ENCODE measurements at places on chromosomes 12 and 14. TPM values are rescaled to one million over a fixed set of nuclear protein-coding genes. Genes with fewer than 3 reads are reported as not detected.

The RNASE7 gene
- total RNA-seq: not detected

The APOF gene
- total RNA-seq: not detected

The SYT10 gene
- total RNA-seq: not detected

The IFI27L2 gene
- 21.0 TPM for total RNA-seq

The SLC15A5 gene
- not detected for total RNA-seq

The SERPINA9 gene
- total RNA-seq: not detected

The DEGS2 gene
- not detected for total RNA-seq

GRCh38 chr12:98067795-98068194 is 447.6 kb upstream of the TMPO start:
- DNase-seq: no peak

DNA sequence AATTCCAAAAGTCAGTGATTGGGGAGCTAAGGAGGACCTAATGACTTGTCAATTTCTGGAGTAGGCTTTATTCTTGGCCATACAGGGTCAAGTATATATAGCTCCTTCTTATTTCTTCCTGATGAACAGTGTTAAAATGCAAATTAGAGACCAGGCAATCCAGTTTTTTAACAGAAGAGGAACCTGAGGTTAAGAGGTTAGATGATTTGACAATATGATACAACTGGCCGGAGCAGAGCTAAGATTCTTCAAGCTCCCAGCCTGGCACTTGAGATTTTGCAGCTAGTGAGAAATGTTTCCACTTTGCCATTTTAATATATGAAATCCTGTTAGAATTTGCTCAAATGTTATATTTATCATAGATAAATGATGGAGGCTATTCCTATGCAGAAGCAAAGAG is 204.0 kb downstream of the SSPN start:
- no peak for DNase-seq

GRCh38 chr14:22500954-22501726 is 87.9 kb downstream of the DAD1 start:
- no peak for DNase-seq

- no peak for DNase-seq
Measured at GRCh38 chr12:22115711-22116110, 69.7 kb downstream of the CMAS start.

- DNase-seq: no peak
Measured at GRCh38 chr12:17976202-17976601, 113.8 kb downstream of the RERGL start.

- DNase-seq: peak; percentile 88
Measured at GRCh38 chr12:108565976-108566375, 3.6 kb downstream of the ISCU start.

GRCh38 chr14:68632054-68632895 is 160.6 kb downstream of the ZFP36L1 start:
- DNase-seq: no peak

DNA sequence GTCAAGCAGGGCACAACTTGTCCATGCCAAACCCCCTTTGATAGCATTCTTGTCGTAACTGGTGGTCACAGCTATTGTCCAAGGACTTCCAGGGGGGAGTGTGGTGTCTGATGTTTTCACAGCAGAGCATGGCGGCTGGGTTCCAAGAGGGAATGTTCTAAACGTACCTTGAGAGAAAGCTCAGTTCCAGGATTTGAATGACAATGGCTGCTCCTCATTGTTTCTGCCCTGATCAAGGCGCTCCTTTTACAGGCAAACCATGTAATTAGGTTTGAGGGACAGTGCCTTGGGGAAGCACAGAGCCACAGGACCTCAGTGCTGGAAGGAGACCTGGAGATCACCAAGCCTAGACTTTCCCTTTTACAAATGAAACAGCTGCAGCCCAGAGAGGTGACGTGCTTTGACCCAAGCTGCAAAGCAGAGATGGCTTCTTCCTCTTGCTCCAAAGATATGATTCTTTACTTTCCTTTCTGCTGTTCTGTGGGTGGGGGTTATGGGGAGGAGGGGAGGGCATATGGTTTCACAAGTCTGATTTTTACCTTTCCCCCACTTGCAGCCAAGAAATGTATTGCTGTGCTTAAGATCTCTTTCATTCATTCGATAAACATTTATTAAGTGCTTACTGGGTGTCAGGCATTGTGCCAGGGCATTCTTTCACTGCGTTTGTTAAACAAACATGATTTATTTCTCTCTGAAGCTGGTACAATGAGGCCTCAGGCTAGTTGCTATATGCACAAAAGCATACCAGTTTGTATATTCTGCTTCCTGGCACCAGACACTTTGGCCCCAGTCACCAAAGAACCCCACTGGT is 172.8 kb downstream of the KTN1 start:
- peak; percentile 56 for DNase-seq

DNA sequence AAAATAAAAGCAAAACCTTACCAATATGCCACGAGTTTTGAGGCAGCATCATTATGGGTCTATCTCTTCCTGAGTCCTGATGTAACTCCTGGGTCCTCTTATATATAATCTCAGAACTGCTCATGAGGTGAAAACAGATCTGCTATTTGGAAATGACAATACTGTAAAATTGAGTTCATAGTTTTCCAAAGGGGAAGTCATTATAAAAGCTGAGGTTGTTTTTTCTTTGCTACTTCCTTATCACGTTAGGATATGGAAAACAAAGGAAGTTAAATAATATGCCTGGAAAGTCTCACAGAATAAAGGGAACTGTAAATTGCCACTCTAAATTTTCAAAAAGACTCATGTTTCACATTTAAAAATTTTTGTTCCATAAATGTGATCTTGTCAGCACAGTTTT is at the start of gene CD163L1:
TSS of gene CD163L1 (minus strand) at position 78 of the 400 bp plus-strand sequence. CDS start at position 52, 26 bp downstream.
- no peak for DNase-seq

- no peak for DNase-seq
Measured at GRCh38 chr12:119145367-119145766, 33.4 kb upstream of the HSPB8 start.

GRCh38 chr12:124970647-124971402 is 18.1 kb downstream of the DHX37 start:
- DNase-seq: no peak

GRCh38 chr14:104465482-104466390 is 113.8 kb upstream of the C14orf180 start:
- no peak for DNase-seq

GRCh38 chr12:88505696-88506095 is 74.6 kb downstream of the KITLG start:
- DNase-seq: no peak

DNA sequence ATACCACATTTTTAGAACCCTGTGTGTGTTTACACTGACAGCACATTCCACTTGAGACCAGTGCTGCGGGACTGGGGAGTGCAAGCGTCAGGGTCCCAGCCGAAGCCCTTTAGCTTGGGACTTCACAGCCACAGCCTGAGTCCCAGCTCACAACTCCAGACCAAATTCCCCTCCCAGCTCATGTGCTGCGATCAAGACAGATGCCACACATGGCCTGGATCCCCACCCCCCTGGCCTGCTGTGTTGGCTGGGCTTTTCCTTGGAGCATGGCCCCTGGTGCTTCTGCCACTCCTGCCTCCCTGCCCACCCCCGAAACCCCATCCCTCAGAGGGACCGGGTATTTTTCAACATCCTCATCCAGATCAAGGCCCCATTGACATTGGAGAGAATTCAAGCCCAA is 63.7 kb downstream of the WDR20 start:
- DNase-seq: no peak

DNA sequence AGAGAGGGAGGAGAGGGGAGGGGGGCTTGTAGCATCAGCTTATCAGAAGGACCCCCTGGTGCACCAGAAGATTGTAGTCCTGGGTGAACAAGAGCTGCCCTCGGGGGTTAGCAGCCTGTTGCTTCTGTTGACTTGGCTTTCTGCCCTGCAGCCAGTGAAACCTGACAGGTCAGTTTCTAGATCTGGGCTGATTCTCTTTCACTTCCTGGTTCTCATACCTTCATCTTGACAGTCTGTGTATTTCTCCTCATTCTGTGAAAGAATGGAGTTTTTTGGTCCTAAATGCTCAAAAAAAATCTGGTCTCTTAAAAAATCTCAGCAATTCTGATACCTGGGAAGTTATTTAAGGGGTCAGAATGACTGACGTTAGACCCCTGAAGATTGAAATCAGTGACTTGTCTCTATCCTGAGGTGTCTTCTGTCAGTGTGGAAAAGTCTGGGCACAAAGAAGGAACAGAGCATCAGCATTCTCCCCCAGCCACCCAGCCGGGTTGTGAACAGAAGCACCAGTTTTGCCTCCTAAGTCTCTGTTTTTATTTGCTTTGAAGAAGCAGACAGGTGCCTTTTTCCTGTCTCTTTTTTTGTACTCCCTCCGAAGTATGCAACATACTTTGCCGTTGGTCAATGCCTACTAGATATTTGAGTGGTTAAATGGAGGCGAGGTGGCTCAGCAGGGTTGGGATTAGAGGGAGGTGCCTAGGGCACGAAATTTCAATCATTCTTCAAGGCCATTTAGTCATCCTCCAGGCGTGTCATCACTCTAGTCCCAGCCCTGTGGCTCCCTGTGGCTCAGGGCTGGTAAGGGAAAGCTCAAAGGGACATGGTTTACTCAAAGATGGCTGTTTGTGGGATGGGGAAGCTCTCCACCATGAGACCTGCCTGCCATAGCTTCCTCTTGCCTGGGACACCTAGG is 24.0 kb downstream of the TTC9 start:
- no peak for DNase-seq

DNA sequence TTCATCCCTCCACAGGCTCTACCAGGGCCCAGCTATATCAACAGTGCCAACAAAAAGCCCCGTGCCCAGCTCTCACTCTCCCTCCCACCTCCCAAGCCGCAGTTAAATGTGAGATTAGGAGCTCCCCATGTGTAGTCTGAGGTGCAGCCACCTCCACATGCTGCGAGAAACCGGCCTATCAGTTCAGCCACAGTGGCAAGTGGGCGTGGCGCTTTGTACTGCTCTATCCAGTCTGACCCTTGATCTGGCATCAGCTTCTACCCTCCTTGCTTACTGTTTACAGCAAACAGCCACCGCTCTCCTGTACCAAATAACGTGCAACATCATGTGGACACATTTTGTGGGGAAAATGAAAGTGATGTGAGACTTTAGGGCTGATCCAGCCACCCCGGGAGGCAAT is 1.7 kb downstream of the PLEK2 start:
- DNase-seq: no peak

DNA sequence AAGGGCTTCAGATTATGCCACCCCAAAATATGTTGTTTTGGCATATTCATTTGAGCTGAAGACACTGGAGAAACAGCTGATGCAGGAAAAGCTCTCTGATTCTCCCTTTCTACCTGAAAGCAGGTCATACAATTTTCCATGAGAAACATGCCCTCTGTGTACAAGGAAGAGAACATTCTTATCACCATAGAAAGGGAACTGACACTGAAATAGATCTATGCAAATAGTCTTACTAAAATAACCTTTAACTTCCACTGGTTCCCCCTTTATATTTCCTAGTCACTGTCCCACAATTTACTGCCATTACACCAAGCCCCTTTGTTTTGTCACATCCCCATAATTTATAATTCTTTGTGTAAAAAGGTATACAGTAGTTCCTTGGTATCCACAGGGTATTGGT is 9.6 kb upstream of the PHC1 start:
- DNase-seq: no peak

GRCh38 chr12:95443459-95443858 is 30.5 kb upstream of the METAP2 start:
- DNase-seq: no peak

DNA sequence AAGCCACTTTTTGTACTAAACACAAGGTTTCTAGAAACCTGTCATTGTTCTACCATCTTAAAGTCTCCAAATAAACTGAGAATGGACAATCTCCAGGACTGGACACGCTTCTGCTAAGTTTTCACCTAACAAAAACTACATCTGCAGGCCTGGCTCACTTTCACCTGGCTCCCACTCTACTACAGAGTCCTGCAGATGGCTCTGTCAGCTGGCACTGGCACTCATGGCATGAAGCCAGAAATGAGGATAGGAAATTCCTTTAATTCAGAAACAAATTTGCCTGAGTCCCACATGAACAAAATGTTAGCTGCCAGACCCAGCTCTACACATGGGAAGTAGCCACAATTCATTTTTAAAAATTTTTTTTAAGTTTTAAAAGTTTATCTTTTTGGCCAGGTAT is 42.1 kb downstream of the STXBP6 start:
- DNase-seq: peak; percentile 0

GRCh38 chr12:103278329-103278728 is 217.4 kb downstream of the C12orf42 start:
- DNase-seq: no peak

- DNase-seq: no peak
Measured at GRCh38 chr12:79512068-79512467, 178.7 kb downstream of the PAWR start.

DNA sequence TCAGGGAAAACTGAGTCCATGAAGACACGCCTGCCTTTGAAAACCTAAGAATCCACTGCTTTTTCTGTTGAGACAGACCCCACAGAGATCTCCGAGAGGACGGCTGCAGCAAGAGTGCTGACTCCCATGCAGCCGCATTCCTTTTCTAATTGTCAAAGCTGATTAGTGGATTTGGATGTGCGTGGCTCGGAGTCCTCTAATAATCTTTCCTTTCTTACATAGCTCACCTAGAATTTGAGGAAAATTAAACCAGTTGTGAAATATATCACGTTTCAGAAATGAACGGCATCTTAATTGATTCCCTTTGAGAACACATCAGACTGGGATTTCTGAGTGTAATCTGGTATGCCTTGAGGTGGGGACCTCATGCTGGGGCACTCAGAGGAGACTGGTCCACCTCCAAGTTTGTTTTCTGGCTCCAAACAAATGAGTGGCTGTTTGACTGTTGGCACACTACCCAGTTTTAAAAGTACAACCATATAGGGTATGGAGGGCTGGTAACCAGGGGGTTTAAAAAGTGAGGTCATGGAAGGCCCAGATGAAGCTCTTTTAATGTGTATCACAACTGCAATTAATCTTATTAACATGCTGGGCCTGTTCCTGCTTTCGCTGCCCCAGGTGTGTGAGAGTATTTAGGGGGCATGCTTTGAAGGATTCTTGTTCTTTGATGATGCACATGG is 63.3 kb downstream of the RASSF3 start:
- peak; percentile 28 for DNase-seq

GRCh38 chr12:65279369-65280112 is 1.1 kb downstream of the MSRB3 start:
- DNase-seq: peak; percentile 64

DNA sequence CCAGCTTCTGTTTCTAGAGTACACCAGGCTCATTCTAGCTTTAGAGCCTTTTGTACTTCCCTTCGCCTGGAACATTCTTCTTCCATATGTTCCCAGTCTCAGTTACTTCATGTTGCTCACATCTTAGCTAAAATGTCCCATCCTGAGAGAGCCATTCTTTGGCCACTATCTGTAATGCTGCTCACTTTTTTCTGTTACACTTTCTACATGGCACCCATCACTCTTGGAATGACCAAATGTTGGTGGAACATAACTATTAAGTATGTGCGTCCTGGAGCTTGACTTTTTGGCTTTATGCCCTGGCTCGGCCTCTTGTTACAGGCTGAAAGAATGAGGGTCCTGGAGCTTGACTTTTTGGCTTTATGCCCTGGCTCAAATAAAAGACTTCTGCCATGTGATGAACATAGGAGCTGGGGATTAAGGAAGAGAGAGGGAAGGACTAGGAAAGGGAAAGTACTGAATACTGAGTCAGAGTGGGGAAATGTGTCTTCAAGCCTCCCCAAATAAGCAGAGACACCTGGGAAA is 442.9 kb upstream of the ATP2B1 start:
- DNase-seq: no peak

Measured in MG63 (cell line).